ENCODE measurements at places on chromosomes 6 and 20. TPM values are rescaled to one million over a fixed set of nuclear protein-coding genes. Genes with fewer than 3 reads are reported as not detected.

Gene SLC22A23
- total RNA-seq: 18.1 TPM

Gene RIPPLY2
- 0.87 TPM for total RNA-seq

Gene PERP
- 22.5 TPM for total RNA-seq

Gene LAMA4
- 105 TPM for total RNA-seq

Gene HTR1B
- total RNA-seq: not detected

Gene CTSA
- 50.4 TPM for total RNA-seq

Gene GRM1
- not detected for total RNA-seq

Gene GPANK1
- total RNA-seq: 13.0 TPM

Gene FRK
- total RNA-seq: 0.33 TPM

Gene BANF2
- total RNA-seq: not detected

Gene PNPLA1
- total RNA-seq: not detected

Gene ERVFRD-1
- 0.12 TPM for total RNA-seq

Gene BTNL2
- total RNA-seq: not detected

Gene MTRF1L
- total RNA-seq: 20.3 TPM

Gene LY6G5C
- total RNA-seq: 0.33 TPM

Gene BPI
- not detected for total RNA-seq

Gene SIRPD
- total RNA-seq: not detected

Gene LINC00237
- not detected for total RNA-seq

Gene SLC4A11
- 0.75 TPM for total RNA-seq

Gene KCNQ5
- 1.00 TPM for total RNA-seq

Gene ZC3H12D
- total RNA-seq: 0.37 TPM
